Fibroblast of skin of left quadriceps (primary cell): ENCODE measurements at places on chromosomes 2 and 18.
A peak's percentile ranks its signal among the peaks of the same experiment; 100 is the strongest.

DNA sequence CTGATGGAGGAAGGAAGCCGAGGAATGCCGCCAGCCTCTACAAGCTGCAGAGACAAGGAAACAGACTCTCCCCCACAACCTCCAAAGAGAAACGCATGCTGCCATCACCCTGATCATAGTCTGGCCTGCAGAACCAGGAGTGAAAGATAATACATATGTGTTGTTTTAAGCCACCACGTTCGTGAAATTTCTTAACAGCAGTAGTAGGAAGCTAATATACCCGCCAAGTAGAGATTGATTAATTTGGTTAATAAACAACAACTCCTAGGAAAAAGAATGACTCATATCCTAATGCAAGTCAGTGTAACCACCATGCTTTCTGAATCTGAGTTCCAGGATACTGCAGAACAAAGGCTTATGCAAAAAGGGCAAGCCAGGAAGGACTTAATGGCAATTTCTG is 36.6 kb downstream of the LONRF2 start:
- DNase-seq: peak; percentile 86

DNA sequence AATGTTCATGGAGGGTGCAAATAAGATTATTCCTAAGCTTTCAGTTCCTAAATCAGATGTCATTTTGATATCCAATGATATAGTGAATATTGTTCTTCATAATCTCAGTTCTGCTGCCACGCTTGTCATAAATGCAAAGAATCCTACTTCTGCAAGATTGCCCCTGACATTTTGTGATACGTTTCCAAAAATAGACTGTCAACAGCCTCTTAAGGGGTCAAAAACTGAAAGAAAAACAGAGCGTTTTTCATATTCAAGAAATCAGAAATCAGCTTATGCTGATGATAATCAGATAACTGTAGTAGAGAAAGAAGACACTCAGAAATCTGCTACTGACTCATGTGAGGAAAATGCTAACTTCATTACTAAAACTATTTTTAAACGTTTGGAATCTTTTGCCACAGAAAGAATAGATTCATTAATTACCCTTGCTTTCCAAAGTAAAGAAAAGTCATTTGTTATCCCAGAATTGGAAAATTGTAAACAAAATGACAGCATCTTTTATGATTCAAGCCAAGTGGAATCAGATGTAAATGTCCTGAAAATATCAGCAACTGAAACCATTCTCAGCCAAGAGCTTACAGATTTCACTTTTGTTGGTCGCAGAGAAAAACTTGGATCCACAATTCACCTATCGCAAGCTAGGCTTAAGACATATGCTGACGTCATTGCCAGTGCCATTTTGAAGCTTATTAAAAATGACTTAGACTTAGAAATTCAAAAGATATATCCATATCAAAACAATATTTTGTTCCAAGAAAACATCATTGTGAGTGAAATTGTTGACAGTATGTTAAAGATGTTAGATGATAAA is 55.1 kb downstream of the FSIP2 start:
- DNase-seq: peak; percentile 12

- DNase-seq: no peak
Observed at GRCh38 chr2:218063486-218063885, 5.6 kb upstream of the RUFY4 start.

- DNase-seq: no peak
Observed at GRCh38 chr18:6683112-6683876, 46.2 kb upstream of the ARHGAP28 start.

- DNase-seq: no peak
Observed at GRCh38 chr2:67463810-67464209, 66.7 kb downstream of the ETAA1 start.

GRCh38 chr2:140338795-140339194 is 1558.6 kb upstream of the NXPH2 start:
- no peak for DNase-seq

DNA sequence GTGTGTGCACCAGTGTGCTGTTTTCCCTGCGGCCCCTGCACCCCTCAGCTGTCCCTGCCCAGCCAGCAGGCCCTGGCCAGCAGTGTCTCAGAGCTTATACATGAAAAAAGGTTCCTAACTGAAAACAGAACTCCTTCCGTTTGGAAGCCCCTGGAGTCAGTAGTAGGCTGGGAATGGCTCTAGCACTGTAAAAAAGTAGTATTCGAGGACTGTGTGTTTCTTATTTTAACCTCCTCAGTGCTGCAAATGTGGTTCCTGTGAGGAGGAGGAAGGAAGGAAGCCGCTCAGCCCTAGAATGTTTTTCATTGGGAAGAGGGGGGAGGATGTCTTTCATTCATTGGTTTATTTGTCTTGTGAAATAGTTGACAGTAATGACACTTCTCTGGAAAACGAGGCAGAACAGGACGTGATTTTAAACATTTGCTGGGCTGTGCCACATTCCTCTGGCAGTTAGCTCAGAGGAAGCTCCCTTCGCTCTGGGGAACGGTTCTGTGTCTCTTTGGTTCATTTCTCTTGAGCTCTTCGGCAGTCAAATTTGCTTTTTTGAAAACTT is 103.5 kb downstream of the SPTBN1 start:
- peak; percentile 80 for DNase-seq

- no peak for DNase-seq
Observed at GRCh38 chr2:172480301-172481218, 53.2 kb downstream of the ITGA6 start.

- no peak for DNase-seq
Observed at GRCh38 chr2:201678401-201678800, 20.0 kb downstream of the MPP4 start.

GRCh38 chr2:206804326-206804725 is 38.9 kb downstream of the FASTKD2 start:
- no peak for DNase-seq

DNA sequence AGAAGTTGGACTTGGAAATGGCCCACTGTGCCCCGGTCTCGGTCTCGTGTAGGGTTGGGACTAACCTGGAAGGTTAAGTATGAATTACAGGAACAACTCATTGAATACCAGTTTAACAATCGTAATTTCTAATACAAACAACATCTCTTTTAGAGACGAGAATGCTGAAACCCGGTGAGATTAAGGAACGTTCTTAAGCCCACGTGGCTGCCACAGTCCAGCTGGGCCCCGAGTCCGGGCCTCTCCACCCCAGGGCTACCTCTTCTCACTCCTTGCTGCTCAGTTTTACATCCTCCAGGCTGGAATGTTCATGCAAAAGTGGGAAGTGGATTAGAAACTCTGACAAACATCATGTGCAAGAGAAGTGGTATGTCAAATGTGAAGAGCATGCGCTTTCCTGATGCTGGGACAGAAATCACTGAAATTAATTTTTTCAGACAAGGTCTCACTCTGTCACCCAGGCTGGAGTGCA is 29.4 kb downstream of the NGEF start:
- DNase-seq: no peak

DNA sequence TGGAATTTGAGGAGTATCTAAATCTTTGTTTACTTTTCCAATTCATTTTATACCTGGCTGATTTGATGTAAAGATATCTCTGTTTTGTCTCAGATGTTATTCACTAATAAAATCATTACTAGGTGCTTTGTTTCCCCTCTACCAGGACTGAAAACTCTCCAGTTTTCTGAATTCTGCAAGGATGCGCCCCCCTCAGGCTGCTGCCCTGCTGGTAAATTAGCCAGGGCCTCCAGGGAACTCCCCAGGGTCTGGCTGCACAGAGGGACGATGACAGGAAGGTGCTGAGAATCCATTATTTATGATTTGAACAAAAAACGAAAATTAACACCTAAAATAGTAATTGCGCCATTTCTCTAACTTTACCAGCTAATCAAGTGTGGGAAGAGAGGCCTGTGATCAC is 541.2 kb upstream of the POU3F3 start:
- DNase-seq: no peak

GRCh38 chr2:120345608-120346007 is 328 bp upstream of the INHBB start:
- no peak for DNase-seq

- DNase-seq: no peak
Observed at GRCh38 chr2:174445248-174445647, 41.6 kb downstream of the GPR155 start.

- DNase-seq: no peak
Observed at GRCh38 chr18:23433360-23433759, 19.7 kb upstream of the RIOK3 start.

- DNase-seq: no peak
Observed at GRCh38 chr2:130241041-130241707, 42.9 kb upstream of the TUBA3E start.

GRCh38 chr2:35293261-35293660 is 1062.3 kb upstream of the CRIM1 start:
- DNase-seq: no peak

DNA sequence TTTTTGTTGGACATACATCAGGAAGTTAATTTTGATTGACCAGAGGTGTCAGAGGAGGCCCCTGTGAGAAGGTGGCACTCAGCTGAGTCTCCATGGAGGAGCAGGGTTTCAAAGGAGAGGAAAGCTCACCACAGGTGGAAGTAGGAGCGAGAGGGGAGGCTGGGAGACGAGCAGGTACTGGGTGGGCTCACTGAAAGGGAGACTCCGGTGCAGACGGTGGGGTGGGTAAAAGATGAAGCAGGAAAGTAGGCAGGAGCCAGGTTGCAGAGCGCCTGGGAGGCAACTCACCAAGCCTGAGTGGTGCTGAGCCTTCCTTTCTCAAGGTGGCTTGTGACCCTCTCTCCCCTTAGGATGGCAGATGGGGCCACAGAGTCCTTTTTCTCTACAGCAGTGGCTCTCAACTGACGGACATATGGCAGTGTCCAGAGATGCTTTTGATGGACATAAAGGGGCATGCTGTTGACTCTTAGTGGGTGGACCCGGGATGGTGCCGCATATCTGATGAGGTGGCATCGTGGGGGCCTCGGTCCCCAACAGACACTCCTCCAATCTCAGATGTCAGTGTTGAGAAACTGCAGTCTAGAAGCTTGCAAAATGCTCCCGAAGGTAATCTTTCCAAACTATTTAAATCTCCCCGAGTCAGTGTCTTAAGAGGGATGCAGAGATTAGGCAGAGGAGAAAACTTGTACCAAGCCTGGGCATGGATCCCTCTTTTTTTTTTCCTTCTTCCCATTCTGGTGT is 64.0 kb downstream of the LPIN1 start:
- DNase-seq: no peak

DNA sequence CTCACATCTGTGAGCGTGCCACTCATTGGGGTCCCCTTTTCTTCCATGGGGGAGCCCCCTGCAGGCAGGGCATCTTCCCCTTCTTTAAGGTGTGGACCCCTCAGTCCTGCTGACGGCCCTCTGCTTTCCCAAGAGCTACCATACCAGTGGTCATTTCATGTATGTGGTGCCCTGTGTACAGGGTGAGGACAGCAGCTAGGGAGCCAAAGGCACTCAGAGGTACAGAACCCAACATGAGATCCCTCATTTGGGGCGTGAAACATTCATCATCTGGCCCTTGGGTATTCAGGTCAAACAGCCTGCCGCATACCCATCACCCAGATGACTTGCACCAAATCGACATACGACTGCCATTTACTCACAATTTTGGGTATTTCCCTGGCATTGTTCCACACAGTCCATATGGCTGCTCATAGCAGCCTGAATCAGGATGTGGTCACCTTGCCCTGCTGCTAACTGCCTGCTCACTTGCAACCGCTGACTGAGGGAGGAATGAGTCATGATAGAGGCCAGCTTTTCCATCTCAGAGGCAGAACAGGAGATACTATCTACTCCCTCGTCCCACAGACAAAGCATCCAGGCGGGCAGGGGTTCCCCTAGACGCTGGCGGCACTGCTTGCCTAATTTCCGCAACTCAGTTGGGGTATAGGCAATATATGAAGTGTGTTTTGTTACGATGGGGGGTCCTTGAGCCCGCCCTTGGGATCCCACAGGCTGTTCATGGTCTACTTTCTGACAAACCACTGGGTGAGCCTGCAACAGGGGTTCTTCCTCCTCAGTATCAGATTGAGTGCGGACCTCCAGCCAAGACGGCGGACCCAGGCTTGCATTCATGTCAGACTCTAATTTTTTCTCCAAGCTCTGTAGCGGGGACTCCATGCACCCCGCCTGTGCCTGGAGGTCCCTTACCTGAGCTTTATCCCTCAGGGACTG is 228.6 kb downstream of the SATB2 start:
- peak; percentile 81 for DNase-seq

- DNase-seq: no peak
Observed at GRCh38 chr2:2507417-2507997, 176.4 kb upstream of the MYT1L start.

- no peak for DNase-seq
Observed at GRCh38 chr2:90207454-90208058, 1516.1 kb downstream of the RPIA start.

DNA sequence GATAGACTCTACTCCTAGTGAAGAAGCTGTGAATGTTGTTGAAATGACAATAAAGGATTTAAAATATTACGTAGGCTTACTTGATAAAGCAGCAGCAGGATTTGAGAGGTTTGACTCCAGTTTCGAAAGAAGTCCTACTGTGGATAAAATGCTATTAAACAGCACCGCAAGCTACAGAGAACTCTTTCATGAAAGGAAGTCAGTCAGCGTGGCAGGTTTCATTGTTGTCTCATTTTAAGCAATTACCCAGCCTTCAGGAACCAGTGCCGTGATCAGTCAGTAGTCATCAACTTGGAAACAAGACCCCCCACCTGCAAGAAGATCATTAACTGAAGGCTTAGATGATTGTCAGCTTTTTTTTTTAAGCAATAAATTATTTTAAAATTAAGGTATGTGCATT is 14.0 kb downstream of the USP14 start:
- no peak for DNase-seq

- no peak for DNase-seq
Observed at GRCh38 chr2:181517685-181518301, 60.6 kb downstream of the ITGA4 start.
